CD4-positive, alpha-beta T cell (primary cell): ENCODE measurements at places on chromosomes 7 and 10.

DNA sequence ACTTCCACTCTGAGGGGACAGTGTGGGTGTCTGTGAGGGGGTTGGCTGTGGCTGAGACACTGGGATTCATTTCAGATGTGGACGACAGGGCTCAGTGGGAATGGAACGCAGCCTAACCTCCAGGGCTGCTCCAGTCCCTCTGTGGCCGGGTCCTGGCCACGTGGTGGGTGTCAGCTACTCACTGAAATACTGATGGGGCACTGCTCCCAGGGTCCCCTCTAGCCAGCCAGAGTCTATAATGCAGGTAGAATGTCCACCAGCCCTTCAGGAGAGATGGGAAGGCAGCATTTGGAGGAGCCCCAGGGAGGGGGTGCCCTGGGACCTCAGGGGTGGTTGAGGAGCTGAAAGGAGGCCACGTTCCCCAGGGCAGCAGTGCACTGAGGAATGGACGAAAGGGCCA is 87.2 kb upstream of the LANCL2 start:
- no peaks in the 10 kb centered on the region for H3K27me3 ChIP-seq
- no peak overlapping the region for H3K4me3 ChIP-seq
- no peaks in the 10 kb centered on the region for H3K36me3 ChIP-seq
- DNase-seq = no peak
- H3K4me1 ChIP-seq = no peaks in the 10 kb centered on the region

- H3K27ac ChIP-seq = no peak overlapping the region
- no peaks in the 10 kb centered on the region for H3K27me3 ChIP-seq
- no peak for DNase-seq
- no peaks in the 10 kb centered on the region for H3K36me3 ChIP-seq
Observed at GRCh38 chr7:3064067-3064466, 20.4 kb upstream of the CARD11 start.

GRCh38 chr7:2807845-2808772 is 36.0 kb downstream of the GNA12 start:
- no peak overlapping the region for H3K4me3 ChIP-seq
- no peak for DNase-seq
- H3K27me3 ChIP-seq = no peaks in the 10 kb centered on the region
- no peaks in the 10 kb centered on the region for H3K36me3 ChIP-seq
- no peak overlapping the region for H3K27ac ChIP-seq

DNA sequence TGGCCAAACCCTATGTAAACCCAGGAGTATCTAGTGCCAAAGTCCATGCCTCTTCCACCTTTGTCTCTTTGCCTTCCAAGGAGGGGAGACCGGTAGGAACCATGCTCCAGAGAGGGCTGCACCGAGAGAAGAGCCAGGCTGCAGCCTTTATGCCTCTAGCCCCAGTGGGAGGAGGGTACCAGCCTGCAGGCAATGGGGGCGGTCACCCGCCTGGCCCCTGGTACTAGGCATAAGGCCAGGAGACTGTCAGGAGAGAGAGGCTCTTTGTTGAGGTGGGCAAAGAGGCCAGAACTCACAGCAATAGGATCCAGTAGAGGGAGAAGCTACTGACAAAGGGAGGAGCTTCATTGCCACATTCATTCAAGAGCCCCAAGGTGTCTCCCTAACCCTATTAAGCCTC is 146.6 kb upstream of the PDE1C start:
- no peaks in the 10 kb centered on the region for H3K4me1 ChIP-seq
- no peaks in the 10 kb centered on the region for H3K27me3 ChIP-seq
- DNase-seq = no peak
- H3K4me3 ChIP-seq = no peak overlapping the region

DNA sequence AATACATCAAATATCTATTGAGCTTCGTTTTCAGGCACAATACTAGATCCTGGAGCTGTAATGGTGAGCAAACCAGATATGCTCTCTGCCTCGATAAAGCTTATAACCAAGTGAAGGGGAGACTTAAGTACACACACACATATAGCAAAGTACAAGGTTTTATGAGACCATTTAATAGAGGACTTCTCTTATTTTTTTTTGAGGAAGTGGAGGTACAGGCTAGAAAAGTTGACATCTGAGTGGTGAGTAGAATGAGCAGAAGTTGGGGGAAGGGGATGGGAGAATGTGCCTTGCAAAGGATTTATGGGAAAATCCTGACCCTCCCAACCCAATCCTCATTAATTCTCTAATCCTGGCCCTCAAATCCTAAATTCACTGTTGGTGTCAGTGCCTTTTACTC is 7.7 kb downstream of the CCDC136 start:
- H3K27ac ChIP-seq = no peak overlapping the region
- H3K4me3 ChIP-seq = no peak overlapping the region
- H3K36me3 ChIP-seq = peaks cover 2% of the 10 kb centered on the region

DNA sequence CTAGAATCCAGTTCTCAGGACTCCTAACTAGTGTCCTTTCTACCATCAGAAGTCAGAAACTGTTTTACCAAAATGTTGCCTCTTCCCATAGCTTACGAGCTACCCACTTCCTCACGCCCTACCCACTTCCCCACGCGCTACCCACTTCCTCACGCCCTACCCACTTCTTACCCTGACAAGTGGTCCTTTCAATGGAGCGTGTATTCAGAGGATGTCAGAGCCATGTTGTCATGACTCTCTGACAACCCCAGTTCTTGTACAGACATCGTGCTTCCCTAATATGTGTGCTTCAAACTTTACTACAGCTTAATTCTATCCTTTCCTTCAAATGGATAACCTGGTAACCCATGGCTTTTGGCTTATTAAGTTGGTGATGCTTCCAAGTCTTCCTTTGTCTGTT is 84.8 kb upstream of the PHF14 start:
- peaks cover 6% of the 10 kb centered on the region for H3K4me1 ChIP-seq
- no peaks in the 10 kb centered on the region for H3K36me3 ChIP-seq
- H3K27ac ChIP-seq = no peak overlapping the region
- no peaks in the 10 kb centered on the region for H3K27me3 ChIP-seq
- no peak overlapping the region for H3K4me3 ChIP-seq

DNA sequence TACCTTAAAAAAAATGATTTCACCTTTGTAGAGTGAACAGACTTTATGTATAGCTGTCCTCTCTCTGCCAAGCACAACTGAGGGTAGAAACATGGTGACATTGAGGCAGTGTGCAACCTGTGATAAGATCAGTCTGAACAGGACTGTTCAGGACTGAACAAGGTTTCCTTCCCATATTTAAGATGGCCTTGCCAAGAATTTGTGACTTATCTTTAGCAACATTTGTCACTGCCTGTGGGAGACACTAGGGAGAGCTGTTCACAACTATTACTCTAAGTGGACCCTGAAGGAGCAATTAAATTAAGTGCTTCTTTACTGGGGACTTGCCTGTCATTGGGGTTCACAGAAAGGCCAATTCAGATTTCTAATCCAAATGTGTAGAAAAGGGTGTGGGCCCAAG is 6.7 kb downstream of the OR13A1 start:
- H3K27ac ChIP-seq = no peak overlapping the region
- H3K27me3 ChIP-seq = no peaks in the 10 kb centered on the region
- H3K4me1 ChIP-seq = no peaks in the 10 kb centered on the region
- DNase-seq = no peak

GRCh38 chr10:101961591-101962498 is 94.1 kb downstream of the ARMH3 start:
- no peak overlapping the region for H3K4me3 ChIP-seq
- no peaks in the 10 kb centered on the region for H3K27me3 ChIP-seq
- no peak overlapping the region for H3K27ac ChIP-seq
- peaks cover 8% of the 10 kb centered on the region for H3K36me3 ChIP-seq
- DNase-seq = no peak

GRCh38 chr10:43254881-43255633 is 11.8 kb downstream of the RASGEF1A start:
- DNase-seq = no peak
- no peaks in the 10 kb centered on the region for H3K36me3 ChIP-seq
- no peak overlapping the region for H3K4me3 ChIP-seq
- H3K4me1 ChIP-seq = peaks cover 18% of the 10 kb centered on the region

DNA sequence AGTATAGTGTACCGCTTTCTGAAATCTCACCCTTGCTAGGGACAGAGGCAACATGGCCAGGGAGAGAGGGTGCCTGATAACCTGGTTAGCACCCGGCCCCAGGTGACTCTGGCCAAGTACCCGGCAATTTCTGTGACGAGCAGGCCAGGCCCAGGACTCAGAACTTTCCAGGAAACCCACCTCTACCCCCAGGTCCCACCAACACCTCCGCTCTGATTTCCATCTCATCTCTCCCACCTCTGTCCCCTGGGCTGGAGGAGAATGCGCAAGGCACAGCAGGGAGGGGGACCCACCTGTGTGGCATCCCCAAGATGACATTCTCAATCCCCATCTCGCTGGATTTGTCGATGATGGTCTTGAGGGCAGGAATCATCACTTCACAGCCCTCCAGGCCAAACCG is 11.6 kb downstream of the OGDHL start:
- no peaks in the 10 kb centered on the region for H3K36me3 ChIP-seq
- H3K4me1 ChIP-seq = no peaks in the 10 kb centered on the region
- no peak for DNase-seq
- H3K27ac ChIP-seq = no peak overlapping the region
- H3K27me3 ChIP-seq = no peaks in the 10 kb centered on the region
- H3K4me3 ChIP-seq = no peak overlapping the region

- H3K27ac ChIP-seq = no peak overlapping the region
- H3K4me3 ChIP-seq = no peak overlapping the region
- H3K36me3 ChIP-seq = no peaks in the 10 kb centered on the region
- no peaks in the 10 kb centered on the region for H3K27me3 ChIP-seq
Observed at GRCh38 chr7:12690041-12690878, 2.8 kb downstream of the ARL4A start.

- no peaks in the 10 kb centered on the region for H3K27me3 ChIP-seq
- peaks cover 32% of the 10 kb centered on the region for H3K36me3 ChIP-seq
- DNase-seq = no peak
- peaks cover 13% of the 10 kb centered on the region for H3K4me1 ChIP-seq
Observed at GRCh38 chr10:15140698-15141097, 27.8 kb downstream of the NMT2 start.

DNA sequence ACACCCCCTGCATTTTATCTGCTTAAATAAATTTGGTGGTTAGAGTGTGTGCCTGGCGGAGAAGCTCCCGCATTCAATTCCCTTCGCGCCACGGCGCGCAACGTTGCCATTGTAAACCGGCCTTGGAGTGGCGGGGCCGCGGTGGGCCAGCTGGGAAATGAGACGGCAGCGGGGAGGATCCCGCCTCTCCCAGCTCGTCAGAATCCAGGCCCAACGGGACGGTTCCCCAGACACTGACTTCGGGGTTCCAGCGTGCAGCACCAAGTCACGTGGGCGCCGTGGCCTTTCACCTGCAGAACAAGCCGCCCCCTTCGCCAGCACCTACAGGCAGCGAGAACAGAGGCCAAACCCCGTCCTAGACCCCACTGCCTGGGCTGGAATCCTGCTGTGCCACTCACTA is 103.4 kb downstream of the GRID1 start:
- DNase-seq = no peak
- no peak overlapping the region for H3K4me3 ChIP-seq
- H3K27me3 ChIP-seq = peaks cover 14% of the 10 kb centered on the region
- H3K27ac ChIP-seq = no peak overlapping the region

GRCh38 chr10:62043421-62044021 is 142.0 kb downstream of the ARID5B start:
- DNase-seq = no peak
- no peaks in the 10 kb centered on the region for H3K36me3 ChIP-seq
- no peak overlapping the region for H3K4me3 ChIP-seq

- H3K36me3 ChIP-seq = peaks cover 52% of the 10 kb centered on the region
- no peak overlapping the region for H3K4me3 ChIP-seq
- H3K4me1 ChIP-seq = peaks cover 89% of the 10 kb centered on the region
- no peaks in the 10 kb centered on the region for H3K27me3 ChIP-seq
- H3K27ac ChIP-seq = no peak overlapping the region
Observed at GRCh38 chr10:124685261-124685660, 58.9 kb downstream of the FAM53B start.

DNA sequence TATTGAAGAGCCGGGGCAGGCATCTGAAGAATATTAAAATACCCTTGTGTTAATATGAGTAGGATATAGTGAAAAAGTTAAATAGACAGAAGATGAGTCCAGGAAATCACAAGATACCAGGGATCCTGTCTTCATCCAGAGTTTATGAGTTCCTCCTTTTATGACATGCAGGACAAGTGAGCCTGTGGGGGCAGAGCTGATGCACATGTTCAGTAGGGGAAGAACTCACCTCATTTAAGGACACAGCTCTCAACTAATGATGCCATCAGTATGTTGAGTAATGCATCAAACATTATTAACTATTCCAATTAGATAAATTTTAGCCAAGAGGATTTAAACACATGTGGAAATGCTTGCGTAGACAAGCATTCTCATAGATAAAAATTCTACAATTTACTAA is 435.8 kb upstream of the AKR1E2 start:
- H3K4me1 ChIP-seq = no peaks in the 10 kb centered on the region
- H3K36me3 ChIP-seq = no peaks in the 10 kb centered on the region
- H3K4me3 ChIP-seq = no peak overlapping the region
- no peak for DNase-seq

GRCh38 chr7:36657036-36657660 is 67.1 kb downstream of the AOAH start:
- no peak for DNase-seq
- no peaks in the 10 kb centered on the region for H3K27me3 ChIP-seq
- no peak overlapping the region for H3K4me3 ChIP-seq
- peaks cover 7% of the 10 kb centered on the region for H3K36me3 ChIP-seq
- peak overlapping the region; percentile 14 for H3K27ac ChIP-seq
- peaks cover 8% of the 10 kb centered on the region for H3K4me1 ChIP-seq

DNA sequence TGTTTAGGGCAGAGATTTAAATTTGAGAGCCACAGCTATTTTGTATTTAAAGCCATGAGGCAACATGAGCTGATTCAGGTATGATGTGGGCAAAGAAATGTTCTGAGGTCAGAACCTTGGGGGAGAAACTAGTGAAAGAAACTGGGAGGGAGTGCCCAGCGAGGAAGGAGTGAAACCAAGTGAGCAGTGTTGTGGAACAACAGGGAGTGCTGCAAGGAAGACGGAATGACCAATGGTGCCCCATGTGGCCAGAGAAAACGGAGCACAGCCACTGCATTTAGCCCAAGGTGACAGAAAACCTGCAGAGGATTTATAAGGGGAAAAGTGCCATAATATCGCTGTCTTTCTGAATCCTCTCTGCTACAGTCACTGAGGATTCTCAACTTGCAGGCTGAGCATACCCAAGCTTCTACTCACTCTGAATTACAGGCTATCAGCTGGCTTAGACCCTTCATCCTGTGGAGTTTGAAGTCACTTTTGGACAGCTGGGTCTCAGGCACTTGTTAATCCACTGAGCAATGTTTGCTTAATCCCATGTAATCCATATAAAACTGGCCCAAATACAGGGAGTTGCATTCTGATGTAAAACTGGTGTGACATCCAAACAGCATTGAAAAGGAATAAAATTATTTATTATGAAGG is 777.3 kb downstream of the CCSER2 start:
- no peak overlapping the region for H3K4me3 ChIP-seq
- H3K4me1 ChIP-seq = no peaks in the 10 kb centered on the region
- H3K36me3 ChIP-seq = no peaks in the 10 kb centered on the region
- H3K27ac ChIP-seq = no peak overlapping the region
- no peak for DNase-seq

DNA sequence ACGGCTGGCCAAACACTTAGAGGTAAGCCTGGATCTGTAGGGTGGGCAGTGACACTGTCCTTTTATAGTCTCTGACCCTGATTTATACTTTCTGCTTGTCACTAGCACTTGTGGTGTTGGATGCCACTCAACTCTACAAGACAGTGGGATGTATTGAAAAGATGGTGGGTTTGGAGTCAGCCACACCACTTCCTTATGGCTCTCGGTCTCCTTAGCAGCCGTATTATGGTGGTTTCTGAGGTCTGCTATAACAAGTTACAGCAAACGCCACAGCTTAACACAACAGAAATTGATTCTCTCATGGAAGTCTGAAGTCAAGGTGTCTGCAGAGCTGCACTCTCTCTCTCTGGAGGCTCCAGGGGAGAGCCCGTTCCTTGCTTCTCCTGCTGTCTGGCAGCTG is 14.7 kb downstream of the ITIH2 start:
- no peak overlapping the region for H3K27ac ChIP-seq
- H3K4me1 ChIP-seq = no peaks in the 10 kb centered on the region
- DNase-seq = no peak
- no peaks in the 10 kb centered on the region for H3K36me3 ChIP-seq
- H3K4me3 ChIP-seq = no peak overlapping the region
